ENCODE measurements at places on chromosomes 12 and 14.
A peak's percentile ranks its signal among the peaks of the same experiment; 100 is the strongest.

- DNase-seq = peak; percentile 2
These were observed 120.9 kb downstream of the SINHCAF start for GRCh38 chr12:31205054-31205453.

GRCh38 chr12:14369311-14369710 lies 3.8 kb downstream of the ATF7IP start:
- peak; percentile 60 for DNase-seq

DNA sequence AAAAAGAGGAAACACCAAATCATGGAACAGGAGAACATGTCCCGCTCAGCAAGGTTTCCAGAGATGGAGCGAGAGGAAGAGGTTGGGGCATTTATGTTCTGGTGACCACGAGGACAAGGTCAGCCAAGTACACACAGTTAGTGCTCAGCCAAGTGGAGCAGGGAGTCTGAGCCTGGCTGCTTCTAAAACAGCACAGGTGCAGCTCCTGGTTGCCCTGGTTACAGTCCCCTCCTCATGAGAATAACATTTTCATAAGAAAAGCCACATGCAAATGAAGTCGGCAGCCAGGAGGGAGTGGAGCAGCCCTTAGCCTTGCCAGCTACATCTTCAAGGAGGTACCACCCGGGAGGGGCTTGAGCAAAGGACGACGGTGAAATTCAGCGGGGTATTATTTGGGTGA lies 81.8 kb downstream of the NOS1 start:
- no peak for DNase-seq

DNA sequence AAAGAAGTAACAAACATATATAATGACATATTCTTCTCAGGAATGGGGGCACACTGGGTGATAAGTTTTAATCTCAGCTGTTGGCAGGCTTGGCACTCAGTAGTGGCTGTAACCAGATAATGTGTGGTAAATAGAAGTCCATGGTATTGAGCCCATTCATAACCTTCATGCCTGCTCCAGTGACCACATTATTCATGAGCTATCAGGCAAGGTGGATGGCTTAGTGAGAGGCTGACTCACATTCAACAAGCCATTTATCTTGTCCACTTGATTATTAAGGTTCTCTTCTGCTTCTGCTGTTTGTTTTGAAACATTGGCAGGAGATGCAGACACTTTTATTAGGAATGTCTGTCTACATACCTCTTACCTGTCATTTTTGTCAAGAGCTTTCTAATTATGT lies 950.4 kb upstream of the LRFN5 start:
- DNase-seq = no peak

- no peak for DNase-seq
These were observed 91.8 kb downstream of the ITPK1 start for GRCh38 chr14:93023802-93024434.

DNA sequence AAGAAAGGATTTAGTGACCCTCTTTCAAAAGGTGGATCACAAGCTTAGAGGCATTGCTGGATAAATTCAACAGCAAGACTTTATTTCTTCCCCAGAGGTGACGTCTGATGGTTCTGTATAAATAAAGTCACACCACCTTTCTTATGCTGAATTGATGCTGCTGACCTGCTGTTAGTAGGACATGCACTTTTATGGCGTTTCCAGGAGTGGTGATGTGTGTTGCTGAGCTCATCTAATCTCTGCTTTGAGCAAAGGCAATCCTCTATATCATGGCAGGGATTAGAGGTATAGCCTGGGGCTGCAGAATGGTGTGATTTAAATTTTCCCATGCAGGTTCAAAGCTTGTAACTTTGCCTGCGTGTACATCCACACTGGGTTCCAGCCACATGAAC lies 94.9 kb downstream of the ETV6 start:
- no peak for DNase-seq

- no peak for DNase-seq
These were observed 44.9 kb upstream of the GAS2L3 start for GRCh38 chr12:100528471-100529127.

DNA sequence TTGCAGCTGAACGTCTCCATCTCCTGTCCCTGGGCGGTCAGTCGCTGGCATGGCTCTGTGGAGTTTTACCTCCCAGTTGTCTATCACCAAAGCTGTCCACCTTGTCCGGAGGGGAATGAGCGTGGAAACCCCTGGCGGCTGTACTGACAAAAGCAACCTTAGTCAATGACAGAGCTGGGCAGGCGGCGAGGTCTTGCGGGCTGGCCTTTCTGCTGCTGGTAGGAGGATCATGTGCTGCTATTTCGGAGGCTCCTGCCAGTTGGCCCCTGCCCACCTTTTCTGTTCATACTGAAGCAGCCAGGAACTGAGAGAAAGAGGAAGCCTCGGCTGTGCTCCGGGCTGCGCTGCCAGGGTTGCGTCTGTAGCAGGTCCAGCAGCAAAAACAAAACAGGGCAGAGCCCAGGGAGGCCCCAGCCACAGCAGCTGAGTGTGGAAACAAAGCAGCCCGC lies 57.7 kb downstream of the HMGA2 start:
- DNase-seq = peak; percentile 3

- DNase-seq = no peak
These were observed 23.0 kb upstream of the JDP2 start for GRCh38 chr14:75404847-75405246.

GRCh38 chr12:127448906-127449305 lies 818.1 kb upstream of the TMEM132C start:
- no peak for DNase-seq

- no peak for DNase-seq
These were observed 1.9 kb downstream of the PLEKHG3 start for GRCh38 chr14:64706119-64706592.

DNA sequence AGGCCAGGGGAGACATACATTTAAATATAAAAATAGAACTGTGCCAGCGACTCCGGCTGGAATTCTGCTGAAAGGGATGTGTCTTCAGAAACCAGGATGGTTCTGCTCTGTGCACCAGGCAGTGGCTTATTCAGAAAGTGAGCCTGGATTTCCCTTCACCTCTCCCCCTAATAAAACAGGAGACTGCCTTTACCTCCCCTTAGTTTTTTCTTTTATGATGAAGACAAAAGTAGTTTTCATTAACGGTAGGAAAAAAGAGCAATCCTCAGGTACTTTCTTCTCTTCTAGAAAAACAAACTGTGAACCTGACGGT lies 346 bp downstream of the SLC7A8 start:
- DNase-seq = no peak

DNA sequence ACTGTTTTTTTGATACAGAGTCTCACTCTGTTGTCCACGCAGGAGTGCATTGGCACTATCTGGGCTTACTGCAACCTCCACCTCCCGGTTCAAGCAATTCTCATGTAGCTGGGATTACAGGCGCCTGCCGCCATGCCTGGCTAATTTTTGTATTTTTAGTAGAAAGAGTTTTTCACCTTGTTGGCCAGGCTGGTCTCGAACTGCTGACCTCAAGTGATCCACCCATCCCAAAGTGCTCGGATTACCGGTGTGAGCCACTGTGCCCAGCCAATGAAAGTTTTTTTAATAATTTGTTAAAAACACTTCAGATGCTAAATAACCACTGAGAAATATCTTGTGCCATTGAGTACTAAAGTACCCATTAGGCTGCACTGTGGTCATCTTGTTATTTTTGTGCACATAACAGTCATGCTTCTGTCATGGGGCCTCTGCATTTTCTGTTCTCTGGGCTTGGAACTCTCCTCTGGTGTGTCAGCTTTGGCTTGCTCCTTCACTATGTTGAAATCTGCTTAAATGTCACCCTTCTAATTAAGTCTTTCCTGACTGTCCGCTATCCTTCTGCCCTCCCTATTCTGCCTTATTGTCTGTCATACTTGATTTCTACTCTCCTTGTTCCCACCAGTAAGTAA lies 105.1 kb downstream of the KTN1 start:
- no peak for DNase-seq

- no peak for DNase-seq
These were observed 45.2 kb upstream of the FKBP4 start for GRCh38 chr12:2749580-2749979.

GRCh38 chr12:75592086-75592485 lies 80.7 kb upstream of the KRR1 start:
- no peak for DNase-seq

- no peak for DNase-seq
These were observed 389.4 kb downstream of the ZFP36L1 start for GRCh38 chr14:68403191-68404145.

DNA sequence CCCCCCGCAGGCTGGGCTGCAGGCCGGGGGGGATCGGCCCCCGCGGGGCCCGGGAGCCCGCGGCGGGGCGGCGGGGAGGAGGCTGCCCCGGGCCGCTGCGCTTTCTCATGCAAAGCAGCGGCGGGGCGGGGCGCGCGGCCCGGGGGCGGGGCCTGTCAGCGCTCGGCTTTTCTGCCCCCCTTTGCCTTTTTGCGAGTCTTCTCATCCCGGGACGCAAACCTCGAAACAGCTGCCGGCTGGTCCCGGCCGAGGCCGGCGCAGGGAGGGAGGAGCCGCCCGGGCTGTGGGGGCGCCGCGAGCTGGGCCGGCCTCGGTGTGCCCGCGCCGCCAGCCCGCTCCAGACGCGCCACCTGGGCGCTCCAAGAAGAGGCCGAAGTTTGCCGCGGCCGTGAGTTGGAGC lies at the start of gene FZD10:
FZD10 (plus strand) TSS at position 198 of the 400 bp plus-strand sequence. CDS start 479 bp downstream, outside the sequence.
- DNase-seq = no peak

DNA sequence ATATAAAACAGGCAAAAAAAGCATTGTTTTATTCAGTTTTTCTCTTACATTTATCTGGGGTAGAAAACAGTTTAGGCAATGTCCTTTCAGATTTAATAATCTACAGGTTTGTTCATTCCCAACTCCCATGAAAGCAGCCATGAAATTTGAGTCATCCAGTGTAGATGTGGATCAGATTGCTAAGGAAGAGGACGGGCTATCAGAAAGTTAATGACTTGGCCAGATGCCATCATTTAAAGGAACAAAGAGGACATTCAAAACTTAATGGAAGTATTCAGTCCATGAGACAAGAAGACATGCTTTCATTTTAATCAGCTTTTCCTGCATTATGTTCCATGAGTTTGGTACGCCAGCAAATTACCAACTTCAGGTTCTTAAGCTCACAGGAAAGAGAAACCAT lies 31.1 kb upstream of the POC1B start:
- no peak for DNase-seq

GRCh38 chr14:51544471-51544870 lies 107.2 kb upstream of the FRMD6 start:
- DNase-seq = no peak

DNA sequence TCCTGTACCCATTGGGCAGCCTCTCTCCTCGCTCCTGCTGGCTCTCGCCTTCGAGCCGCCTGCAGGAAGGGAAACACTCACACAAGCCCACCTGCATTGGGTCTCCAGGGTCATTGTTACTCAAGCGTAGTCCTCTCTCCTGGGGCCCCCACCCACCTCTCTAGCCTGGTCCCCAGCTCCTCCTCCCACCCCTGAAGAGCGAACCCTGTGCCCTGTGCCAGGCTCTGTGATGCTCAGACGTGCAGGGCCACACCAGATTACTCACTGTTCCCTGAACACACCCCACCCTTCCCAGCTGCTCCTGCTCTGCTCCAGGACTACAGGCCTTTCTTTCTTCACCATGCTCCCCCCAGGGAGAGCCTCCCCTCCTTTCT lies 88.1 kb downstream of the NINJ2 start:
- DNase-seq = no peak

GRCh38 chr14:35934499-35934898 lies 108.4 kb downstream of the BRMS1L start:
- DNase-seq = no peak

- DNase-seq = no peak
These were observed 2.2 kb downstream of the PAWR start for GRCh38 chr12:79688376-79689060.

- no peak for DNase-seq
These were observed 33.8 kb downstream of the EP400 start for GRCh38 chr12:131983554-131983953.

GRCh38 chr14:24761141-24761540 lies 127.2 kb upstream of the GZMB start:
- DNase-seq = no peak

GRCh38 chr14:99520571-99521081 lies 39.4 kb downstream of the CCNK start:
- no peak for DNase-seq

- no peak for DNase-seq
These were observed 17.1 kb downstream of the FOXG1 start for GRCh38 chr14:28783664-28784063.

DNA sequence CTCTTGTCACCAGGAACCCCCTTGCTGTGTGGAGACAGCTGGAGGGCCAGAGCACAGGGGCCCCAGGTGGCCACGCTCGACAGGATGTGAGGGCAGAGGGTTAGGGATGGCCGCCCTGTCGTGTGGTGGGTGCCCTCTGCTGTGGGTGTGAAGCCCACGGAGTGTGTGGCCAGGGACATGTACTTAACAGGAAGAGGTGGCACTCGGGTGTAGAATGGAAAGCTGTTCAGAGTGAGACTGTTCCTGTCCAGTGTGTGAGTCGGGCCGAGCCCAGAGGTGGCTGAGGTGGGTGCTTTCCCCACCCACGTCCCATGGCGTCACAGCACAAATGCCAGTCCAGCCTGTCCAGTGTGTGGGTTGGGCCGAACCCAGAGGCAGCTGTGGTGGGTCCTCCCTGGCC lies 47.1 kb downstream of the FBRSL1 start:
- no peak for DNase-seq

DNA sequence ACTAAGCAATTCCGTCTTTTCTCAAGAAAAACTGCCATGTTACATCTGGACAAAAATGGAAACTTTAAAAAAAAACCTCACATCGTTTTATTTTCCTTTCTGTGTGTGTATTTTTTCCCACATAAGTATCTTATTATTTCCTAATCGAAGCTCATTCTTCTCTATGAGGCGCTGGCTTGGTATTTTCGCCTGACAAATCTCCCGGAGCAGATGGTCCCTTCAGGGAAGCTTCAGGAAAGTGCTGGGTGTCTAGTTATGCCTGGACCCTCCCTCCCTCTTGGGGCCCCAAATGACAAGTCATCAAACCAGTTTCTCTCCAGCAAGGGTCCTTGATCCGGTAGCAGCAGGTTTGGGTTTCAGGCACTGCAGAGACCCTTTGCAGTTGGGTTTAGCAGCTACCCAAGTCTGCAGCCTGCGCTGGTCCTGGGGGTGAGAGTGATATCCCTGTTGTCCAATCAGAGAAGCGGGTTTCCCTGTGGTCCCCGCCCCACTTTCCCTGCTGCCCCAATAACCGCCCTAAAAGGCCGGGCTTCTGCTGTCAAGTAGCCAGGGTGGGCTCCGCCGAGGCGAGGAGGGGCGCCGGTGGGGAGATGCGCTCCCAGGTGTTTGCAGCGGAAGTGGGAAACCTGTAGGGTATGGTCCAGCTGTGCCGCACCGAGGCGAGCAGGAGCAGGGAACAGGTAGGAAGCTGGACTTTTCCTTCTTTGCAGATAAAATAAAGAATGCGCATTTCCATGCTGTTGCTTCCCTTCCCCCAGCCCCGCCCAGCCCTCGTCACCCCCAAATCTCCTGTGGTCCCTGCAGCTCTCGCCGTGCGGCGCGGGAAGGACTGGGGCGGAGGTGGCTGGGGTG lies at the start of gene CNTN1:
CNTN1 (plus strand) TSS at position 527 of the 852 bp plus-strand sequence.
- DNase-seq = no peak

DNA sequence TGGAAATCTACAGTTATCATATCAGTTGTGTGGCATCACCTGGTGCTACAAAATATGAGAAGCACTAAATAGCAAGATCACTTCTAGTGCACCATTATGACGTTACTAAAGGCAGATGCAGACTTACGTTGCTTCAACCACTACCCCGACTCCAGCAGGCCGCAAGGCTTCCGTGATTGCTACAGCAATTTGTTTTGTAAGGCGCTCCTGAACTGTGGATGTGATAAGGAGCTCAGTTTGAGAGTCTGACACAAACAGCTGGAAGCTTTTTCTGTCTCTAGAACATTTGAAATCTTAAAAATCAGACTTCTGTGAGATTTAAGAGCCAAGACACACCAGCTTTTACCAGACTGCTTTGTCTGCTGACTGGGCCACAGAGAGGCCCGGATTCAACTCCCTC lies 57.0 kb downstream of the GCH1 start:
- DNase-seq = no peak
